ENCODE measurements at places on chromosomes 5 and 9.

DNA sequence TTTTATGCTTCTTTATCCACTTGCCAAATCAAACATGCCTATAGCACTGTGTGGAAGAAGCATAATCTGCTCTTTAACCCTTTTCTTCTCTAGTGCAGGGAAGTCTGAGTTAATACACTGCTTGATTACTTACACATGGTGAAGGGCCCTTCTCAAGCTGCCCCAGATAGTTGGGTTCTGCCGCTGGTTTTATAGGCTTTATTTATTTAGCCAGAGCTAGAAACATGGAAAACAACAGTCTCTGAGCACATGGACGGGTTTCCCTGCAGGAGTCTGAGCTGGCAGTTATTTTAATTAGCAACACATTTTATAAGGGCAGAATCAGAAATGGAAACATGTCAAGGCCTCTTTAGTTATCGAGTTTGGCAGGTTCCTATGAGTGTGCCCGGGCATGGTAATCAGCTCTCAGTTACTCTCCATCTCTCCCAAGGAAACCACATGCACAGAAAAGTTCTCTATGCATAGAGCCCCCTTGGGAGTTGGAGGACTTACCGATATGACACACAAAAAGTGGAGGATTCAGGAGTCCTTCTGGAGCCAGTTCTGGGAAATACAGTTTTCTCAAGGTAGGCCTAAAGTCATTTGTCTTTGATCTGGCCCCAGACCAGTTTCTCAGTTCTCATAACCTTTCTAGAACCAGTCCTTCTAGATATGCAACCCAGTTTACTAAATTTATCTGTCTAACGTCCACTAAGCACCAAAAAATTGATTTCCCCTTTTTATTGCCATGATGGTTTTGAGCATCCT is 564.8 kb downstream of the ACTL7B start:
- DNase-seq: no peak

- DNase-seq: no peak
Measured at GRCh38 chr9:132879457-132880323, 992 bp downstream of the SPACA9 start.

GRCh38 chr5:143938230-143938629 is 126.3 kb downstream of the HMHB1 start:
- DNase-seq: no peak

DNA sequence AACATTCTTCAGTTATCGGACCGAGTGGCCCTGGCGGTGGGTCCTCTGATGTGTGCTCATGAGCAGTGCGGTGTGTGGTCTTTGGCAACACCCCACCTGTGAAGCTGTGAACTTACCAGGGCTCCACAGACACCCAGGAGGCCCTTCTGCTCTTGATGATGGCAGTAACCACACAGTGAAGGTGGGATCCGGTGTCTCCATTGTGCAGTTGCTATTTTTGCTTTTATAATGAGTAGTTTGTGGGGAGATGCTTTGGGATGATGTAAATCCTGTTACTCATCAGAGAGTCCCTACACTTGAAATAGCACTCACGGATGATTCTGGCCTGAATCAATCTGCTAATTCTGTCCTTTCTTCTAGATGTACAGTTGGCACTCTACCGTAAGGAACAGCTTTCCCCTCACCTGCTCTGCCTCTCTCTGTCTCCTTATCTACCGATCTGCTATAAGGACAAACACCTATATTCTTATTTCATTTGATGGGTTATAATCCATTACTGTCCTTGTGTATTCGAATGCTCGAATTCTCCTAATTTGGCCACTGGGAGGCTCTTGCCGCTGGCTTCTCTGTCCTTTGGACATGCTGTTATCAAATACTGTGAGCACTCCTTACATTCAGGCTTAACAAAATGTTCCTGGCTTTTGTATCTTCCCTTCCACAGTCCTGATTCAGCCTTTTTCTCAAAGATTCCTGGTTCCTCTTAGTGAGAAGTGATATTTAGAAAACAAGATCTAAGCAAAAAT is 20.2 kb downstream of the ATPSCKMT start:
- DNase-seq: no peak

DNA sequence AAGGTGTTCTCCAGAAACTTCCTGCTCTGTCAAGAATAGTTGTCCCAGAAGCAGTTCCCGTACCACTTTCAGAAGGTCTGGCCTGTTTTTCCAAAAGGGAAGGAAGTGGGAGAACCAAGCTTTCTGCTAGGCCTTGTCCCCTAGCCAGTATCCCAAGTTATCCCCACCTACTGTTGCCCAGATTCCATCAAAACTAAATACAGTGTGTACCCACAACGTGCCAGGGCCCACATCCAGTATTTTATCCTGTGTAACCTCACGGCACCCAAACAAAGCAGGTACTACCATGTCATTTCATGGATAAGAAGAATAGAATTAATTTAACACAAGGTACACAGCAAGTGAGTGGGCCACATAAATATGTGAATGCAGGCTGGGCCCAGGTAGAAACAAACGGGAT is 126.2 kb downstream of the CDK5RAP2 start:
- DNase-seq: no peak

- DNase-seq: no peak
Measured at GRCh38 chr5:1498623-1499416, 24.9 kb downstream of the LPCAT1 start.

GRCh38 chr5:999032-999501 is 9.5 kb upstream of the NKD2 start:
- peak; percentile 40 for DNase-seq

GRCh38 chr9:18595597-18595996 is 121.6 kb downstream of the ADAMTSL1 start:
- no peak for DNase-seq

DNA sequence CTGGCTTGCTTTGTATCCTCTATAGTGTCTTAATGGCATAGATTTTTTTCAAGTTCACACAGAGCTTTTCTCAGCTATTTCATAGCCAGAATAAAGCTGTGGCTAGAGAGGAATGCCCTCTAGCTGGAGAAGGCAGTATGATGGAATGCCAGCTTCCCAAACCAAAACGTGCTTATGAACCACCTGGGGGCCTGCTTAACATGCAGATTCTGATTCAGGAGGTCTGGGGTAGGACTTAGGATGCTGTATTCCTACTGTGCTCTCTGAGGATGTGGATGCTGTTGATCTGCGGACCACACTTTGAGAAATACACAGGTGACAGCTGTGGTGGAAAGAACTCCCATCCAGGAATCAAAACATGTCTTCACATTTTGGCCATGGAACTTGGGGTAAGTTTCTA is 49.9 kb upstream of the DPYSL3 start:
- DNase-seq: no peak
